ENCODE measurements at places on chromosomes 7 and 10.

- no peak for DNase-seq
Measured at GRCh38 chr10:127151981-127152699, 44.3 kb downstream of the INSYN2A start.

- no peak for DNase-seq
Measured at GRCh38 chr7:76330261-76330660, 27.8 kb downstream of the HSPB1 start.

- no peak for DNase-seq
Measured at GRCh38 chr10:125094806-125095205, 65.6 kb downstream of the CTBP2 start.

DNA sequence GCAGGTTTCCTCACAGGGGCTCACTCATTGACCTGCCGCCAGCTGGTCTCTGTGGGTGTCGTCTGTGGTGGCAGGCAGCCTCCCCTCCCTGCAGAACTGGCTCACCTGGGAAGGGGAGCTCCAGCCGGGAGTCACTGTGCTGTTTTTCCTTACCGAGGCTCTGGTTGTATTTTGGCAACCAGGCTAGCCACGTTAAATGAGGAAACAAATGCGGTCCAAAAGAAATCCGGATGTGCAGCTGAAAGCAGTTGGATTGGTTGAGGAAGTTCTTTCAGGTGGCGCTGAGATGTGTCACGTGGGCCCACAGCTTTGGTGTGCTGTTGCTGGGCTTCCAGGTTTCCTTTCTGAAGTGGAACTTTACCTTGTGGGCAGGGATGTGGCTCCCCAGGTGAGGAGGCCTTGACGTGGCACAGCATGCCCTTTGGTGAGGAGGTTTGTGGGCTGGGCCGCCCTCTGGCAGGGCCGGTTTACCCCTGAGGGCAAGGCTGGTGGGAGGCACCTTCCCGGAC lies 14.2 kb downstream of the MTURN start:
- peak; percentile 37 for DNase-seq

DNA sequence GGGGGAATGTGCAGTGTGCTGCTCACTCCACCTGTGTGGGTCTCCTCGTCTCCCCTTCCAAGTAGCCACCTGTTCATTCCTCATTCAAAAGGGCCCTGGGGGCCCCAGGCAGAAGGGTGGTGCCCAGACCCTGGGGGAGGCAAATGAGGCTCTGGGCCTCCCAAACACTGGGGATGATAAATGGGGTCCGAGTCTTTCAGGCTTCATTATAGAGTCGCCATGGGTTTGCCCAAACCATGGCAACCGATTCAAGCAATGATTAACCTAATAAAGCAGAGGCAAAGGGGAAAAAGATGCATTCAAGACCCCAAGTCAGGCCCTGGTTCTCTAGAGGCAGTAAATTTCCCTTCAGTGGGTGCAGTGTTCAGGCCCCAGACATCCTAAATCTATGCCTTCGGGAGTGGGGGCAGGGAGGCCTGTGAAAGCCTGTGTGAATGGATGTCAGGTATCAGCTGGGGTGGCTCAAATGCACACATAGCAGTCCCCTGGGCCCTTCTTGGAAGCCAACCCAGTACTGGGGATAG lies 10.4 kb downstream of the NEUROG3 start:
- no peak for DNase-seq

GRCh38 chr10:68406111-68406814 lies 814 bp downstream of the RUFY2 start:
- peak; percentile 24 for DNase-seq

GRCh38 chr7:137669706-137670105 lies 177.1 kb downstream of the DGKI start:
- no peak for DNase-seq

DNA sequence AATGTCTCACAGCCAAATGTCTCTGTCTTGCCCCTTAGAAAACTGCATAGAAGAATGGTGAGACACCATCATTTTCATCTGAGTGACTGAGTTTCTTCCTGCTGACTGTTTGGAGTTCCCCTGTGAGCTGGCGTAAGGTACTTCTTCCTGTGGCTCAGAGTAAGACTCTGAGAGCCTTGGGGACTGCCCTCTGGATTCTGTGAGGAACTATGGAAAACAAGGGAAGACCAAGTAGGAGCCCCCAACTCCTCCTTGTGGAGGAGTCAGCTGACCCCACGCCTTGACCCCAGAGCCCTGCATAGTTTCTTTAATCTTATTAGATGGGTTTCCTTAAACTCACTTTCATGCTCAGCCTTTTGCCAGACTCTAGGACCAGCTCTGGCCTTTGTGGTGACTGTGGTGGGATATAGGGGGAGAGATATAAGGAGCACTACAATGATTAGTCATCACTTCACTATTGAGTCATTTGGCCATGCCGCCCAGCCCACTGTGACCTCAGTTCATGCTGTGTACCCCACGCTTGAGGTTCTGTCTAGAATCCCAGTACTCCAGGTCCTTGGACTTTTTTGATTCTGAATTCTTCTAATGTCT lies 51.8 kb upstream of the FAM133B start:
- DNase-seq: peak; percentile 45

GRCh38 chr10:72090326-72090725 lies 2.0 kb upstream of the SPOCK2 start:
- DNase-seq: no peak

DNA sequence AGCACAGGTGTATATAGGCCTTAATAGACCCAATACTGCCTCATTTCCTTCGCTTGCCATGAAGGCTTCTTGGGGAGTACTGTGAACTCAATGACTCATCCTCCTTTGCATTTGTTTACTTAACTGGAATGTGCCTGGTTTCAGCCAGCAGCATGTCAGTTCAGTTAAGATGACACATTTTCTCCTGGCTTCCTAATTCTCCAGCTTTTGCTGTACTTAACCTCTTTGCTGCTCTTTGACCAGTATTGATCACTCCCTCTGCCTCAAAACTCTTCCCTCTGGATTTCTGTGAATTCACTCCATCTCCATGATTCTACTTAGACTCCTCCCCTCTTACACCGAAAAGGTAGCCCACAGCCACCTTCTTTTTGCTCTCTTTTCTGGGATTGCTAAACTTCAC lies 135.7 kb downstream of the MAGI2 start:
- DNase-seq: no peak

- DNase-seq: no peak
Measured at GRCh38 chr10:127755753-127756152, 18.8 kb downstream of the FOXI2 start.

GRCh38 chr7:143811-144453 lies 48.4 kb upstream of the FAM20C start:
- no peak for DNase-seq

DNA sequence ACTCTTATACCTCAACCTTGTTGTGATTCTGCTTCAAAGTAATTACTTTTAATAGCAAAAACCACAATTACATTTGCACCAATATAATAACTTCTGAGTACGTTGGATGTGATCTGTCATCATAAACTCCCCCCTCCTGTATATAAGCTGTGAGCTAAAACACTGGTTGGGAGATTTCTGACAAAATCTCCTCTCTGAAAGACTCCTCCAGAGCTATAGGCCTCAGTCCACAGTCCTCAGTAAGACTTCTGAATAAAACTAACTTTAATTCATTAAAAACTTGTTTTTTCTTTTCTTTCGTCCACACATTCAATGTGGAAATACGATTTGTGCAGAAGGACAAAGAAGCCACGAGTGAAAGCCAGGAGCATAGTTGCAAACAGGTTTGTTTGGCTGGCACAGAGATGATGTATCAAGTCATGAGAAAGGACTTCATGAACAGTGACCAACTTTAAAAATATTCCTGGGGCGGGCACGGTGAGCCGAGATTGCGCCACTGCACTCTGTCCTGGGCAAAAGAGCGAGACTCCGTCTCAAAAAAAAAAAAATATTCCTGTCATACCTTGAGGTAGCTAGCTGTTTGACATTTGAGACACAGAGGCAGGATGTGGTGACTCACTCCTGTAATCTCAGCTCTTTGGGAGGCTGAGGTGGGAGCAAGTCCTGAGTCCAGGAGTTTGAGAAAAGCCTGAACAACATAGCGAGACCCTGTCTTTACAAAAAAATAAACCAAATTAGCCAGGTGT lies 91.1 kb upstream of the ARHGAP21 start:
- DNase-seq: no peak

GRCh38 chr7:44062903-44063295 lies 2.5 kb downstream of the PGAM2 start:
- DNase-seq: no peak

DNA sequence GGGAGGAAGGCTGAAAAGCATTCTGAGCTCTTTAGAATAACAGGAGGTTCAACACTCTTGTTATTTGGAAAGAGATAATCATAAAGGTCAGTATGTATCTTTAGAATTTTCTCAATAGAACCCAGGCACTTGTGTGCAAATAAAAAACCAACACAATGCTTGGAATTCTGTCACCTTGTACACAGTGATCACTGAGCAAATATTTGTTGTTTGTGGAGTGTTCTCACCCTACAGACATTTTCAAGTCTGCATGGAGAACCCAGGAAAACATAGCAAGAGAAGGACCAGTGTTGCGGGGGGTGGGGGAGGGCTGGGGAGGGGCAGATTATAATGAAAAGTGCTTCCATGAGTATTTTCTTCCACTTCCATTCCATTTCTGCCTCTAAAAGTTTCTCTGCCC lies 87.4 kb downstream of the FAM107B start:
- no peak for DNase-seq

- DNase-seq: no peak
Measured at GRCh38 chr7:70481570-70482123, 650.3 kb upstream of the GALNT17 start.

DNA sequence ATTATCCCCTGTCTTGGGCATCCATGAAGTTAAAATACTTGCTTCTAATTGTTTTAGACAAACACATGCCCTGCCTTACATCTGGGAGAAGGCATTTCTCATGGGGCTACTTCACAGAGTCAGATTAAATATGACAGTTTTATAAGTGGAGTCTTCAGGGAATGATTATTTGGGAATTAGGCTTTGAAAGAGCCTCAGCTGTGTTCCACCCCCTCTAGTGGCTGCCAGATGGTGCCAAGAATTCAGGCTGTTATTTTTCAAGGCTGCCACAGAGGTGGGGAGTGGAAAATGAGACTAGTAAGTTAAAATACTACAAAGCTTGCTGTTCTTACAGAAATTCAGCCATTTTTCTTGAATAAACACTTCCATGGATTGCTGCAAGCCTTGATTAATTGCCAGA lies 45.8 kb upstream of the DNAH11 start:
- DNase-seq: no peak

DNA sequence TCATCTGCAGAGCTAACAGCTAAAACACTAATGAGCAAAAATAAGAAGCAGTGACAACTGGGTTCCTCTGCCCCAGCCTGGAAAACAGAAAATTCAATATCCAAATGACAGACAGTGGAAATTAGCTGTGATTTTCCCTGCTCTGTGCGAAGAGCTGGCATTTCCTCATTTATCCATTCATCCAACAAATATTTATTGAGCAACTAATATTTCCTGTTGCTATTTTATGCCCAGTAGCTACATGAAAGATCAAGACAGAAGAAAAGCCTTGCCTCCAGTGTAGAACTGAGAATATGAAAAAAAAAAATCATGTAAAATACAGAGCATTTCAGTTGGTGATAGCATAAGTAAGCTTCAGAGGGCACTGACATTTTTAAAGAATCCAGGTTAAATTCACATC lies 140.9 kb downstream of the ABCA13 start:
- no peak for DNase-seq

DNA sequence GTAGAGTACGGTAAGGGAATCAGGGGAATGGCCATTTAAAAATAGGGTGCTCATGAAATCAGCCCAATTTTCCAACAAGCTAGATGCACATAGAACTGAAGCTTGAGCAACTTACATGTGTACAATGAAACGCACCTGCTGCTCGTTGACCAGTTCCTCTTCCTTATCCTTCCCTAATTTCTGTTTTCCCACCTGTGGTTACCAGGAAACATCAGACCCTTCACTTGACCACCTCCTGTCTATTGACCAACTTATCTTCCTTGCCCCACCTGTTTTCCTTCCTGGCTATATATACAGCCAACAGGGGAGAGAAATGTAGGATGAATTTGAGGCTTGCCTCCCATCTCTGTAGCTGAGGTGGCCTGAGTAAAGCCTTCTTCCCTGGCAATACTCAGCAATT lies 37.8 kb upstream of the RAPGEF5 start:
- DNase-seq: no peak

GRCh38 chr7:22913158-22913557 lies 90.5 kb upstream of the TOMM7 start:
- DNase-seq: no peak

DNA sequence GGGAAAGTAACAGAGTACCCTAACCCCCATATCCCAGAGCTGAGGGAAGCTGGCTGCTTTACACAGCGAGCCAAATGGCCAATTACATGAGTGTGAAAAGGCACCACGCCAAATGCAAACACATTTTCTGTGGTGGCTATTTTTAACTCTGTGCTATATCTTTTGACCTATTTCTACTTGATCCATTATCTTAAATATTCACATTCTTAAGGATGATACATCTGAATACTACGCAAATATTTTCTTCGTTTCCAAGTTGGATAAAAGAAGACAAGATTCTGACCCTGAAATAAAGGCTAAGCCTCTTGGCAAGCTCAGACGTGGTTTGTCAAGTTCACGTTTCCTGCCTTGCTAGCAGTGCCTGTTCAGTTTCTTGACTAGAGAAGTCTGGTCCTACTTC lies 146.7 kb upstream of the TMEM196 start:
- no peak for DNase-seq

DNA sequence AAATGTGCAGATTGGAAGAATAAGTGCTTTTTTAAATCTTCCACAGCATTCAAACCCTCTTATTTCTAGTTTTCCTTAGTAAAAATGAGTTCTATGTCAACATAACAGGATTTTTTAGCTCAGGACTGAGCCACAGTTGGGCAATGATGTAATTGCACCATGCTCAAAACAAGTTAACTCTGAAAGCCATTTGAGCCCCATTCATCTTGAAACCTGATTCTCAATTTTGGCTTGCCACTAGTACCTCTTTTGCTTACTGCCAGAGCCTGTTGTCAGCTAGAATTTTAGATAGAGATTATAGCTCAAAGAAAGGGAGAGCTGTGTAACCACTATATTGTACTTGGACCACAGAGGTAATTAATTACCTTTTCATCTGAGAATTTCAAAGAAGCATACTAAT lies 1028.5 kb upstream of the PHF14 start:
- DNase-seq: no peak

GRCh38 chr7:90817846-90818245 lies 221.7 kb downstream of the CDK14 start:
- no peak for DNase-seq

DNA sequence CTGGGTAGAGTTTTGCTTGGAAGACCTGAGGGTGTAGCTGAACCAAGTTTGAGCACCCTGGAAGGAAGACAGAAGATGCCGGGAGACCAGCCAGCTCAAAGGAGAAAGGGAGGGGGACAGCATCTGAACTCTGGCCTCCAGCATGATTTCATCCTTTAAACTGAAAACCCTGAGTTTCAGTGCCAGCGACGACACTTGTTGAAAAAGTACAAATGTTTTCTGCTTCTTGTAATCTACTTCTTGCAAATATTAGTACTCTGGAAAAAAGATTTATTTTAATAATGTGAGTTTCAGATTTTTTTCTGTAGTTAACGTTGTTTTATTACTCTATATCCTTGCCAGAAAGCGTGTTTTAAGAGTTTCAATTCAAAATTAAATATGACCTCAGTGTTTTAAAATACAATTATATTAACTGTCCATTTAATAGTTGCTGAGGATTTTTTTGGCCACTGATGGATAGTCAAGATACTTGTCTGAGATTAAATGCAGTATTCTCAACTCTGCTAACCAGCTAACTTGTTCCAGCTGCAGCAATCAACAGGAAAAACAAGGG lies 227.7 kb downstream of the MGMT start:
- no peak for DNase-seq

All from CD4-positive, alpha-beta T cell treated with Interleukin-1 beta for 1 hour (primary cell).